ENCODE measurements at places on chromosomes 1 and 21. TPM values are rescaled to one million over a fixed set of nuclear protein-coding genes. Genes with fewer than 3 reads are reported as not detected.

Gene ADAMTS5
- under 0.01 TPM for total RNA-seq

Gene SPATA45
- total RNA-seq = not detected

Gene NFASC
- total RNA-seq = 0.46 TPM

Gene OR14K1
- total RNA-seq = not detected

Gene USH2A
- not detected for total RNA-seq

Gene SH2D1B
- total RNA-seq = not detected
